T-helper 22 cell (primary cell): ENCODE measurements at places on chromosomes 12 and 14.

GRCh38 chr12:110316861-110317260 is 35.8 kb downstream of the ATP2A2 start:
- no peak for DNase-seq

- DNase-seq = no peak
These were observed 1282.2 kb upstream of the USP15 start for GRCh38 chr12:60977966-60978365.

DNA sequence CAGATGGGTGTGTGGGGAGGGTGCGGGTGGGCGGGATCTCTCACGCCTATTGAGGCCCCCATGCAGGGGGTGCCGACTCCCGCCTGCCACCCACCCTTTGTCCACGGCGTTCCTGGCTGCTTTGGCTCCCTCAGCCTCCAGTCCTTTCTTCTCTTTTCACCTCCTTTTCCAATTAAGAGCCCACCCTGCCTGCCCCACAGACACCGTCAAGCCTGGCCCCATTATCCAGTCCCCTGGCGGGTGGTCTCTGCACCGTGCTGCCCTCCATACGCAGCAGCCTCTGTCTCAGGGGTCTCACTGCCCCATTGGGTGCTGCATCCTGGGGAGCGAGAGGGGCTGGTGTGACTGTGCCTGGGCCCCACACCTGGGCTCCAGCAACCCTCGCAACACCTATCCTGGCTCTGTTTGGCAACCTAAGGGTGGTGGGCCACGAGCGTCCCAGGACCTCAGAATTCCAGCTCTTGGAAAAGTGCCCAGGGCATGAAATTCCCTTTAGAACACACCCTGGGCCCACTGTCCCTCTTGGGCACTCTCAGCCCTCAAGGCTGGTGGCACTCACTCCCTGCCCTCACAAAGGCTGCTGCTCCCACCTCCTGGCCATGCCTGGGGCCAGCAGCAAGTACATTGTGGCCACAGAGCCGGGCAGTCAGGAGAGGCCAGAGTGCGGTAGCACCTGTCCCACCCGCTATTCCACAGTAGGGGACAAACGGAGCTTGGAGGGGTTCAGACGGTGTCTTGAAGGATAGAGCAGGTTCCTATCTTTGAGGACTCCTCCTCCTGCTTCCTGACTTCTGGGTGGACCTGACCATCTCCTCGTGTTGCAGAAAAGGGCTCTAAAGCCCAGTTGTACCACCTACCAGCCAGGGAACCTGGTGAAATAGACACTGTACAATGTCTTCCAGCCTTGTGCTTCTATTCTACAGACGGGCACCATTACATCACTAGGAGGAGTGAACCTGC is 114.1 kb downstream of the KIF26A start:
- DNase-seq = no peak

- no peak for DNase-seq
These were observed 556.7 kb downstream of the TMEM121 start for GRCh38 chr14:106083082-106083481.

DNA sequence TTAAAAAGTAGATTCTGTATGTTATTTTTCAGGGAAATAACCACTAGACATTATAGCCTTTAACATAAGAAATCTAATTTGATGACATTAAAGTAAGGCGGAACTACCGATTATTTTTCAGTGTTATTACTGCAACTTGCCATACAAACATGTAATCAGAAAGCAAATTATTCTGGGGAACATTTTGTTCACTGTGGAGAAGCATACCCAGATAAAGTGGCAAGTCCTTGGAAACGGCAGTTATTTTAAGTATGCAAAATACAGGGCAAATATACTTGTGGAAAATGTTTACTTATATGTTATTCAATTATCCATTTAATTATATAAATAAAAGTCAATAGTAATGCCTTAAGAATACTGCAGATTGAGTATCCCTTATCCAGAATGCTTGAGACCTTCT is 71.9 kb downstream of the FERMT2 start:
- no peak for DNase-seq

GRCh38 chr12:113528606-113529293 is 57.1 kb upstream of the LHX5 start:
- DNase-seq = no peak

- no peak for DNase-seq
These were observed 811 bp upstream of the INF2 start for GRCh38 chr14:104688505-104689108.

GRCh38 chr12:45674181-45674977 is 55.1 kb upstream of the ARID2 start:
- no peak for DNase-seq

DNA sequence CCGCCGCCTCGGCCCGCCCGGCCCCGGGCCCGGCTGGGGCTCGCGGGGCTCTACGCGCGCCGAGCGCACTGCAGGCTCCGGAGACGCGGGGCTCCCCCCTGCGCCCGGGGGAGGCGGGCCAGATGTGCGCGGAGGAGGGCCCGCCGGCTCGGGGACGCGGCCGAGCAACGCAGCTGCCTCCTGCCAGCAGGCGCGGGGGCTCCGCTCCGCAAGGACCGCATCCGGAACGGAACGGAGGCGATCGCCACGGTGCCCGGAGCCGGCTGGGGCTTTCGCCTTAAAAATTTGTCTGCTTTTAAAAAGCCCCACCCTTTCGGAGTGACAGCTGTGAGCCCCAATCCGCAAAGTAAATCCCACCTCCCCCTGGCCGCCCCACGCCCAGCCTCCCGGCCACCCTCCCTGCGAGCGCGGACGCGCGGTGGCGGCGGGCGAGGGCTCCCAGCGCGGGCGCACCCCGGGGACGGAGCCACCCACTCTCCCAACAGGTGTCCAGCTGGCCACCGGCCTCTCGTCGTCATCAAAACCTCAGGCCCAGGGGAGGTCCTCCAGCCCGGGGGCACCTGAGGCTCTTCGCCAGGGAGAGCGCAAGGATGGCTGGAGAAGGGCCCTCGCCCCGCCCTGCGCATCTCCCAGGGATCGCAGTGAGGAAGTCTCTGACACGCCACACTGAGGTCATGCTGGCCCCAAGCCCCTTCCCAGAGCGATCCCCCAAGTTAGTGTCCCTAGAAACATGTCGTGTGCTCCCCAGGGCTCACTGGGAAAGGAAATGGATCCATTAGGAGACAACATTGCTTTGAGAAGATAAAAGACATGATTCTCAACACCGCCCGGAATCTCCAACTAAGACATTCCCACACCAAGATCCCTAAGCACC is at the start of gene TMEM132D:
TMEM132D (minus strand) TSS at position 70 of the 874 bp plus-strand sequence.
- no peak for DNase-seq

DNA sequence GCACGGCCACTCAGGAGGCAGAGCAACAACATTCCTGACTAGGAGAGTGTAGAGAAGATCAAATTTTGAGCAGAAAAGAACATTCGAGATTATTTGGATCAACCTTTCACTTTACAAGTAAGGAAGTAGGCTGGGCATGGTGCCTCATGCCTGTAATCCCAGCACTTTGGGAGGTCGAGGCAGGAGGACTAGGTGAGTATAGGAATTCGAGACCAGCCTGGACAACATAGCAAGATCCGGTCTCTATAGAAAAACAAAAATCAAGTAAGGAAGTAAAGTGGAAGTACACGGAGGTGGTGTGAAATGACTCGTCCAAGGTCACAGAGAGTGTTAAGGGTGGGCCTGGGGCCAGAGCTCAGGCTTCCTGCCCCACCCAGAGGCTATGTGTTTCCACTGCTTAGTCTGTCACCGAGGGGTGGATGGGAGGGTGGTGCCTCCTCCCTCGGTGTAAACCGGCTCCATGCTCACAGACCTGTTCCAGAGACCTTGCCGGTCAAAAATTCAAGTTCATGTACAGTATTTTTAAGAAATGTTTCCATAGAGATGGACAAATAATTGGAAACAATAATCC is 51.9 kb downstream of the MAP1LC3B2 start:
- no peak for DNase-seq
